ENCODE measurements at places on chromosomes 4 and X.

DNA sequence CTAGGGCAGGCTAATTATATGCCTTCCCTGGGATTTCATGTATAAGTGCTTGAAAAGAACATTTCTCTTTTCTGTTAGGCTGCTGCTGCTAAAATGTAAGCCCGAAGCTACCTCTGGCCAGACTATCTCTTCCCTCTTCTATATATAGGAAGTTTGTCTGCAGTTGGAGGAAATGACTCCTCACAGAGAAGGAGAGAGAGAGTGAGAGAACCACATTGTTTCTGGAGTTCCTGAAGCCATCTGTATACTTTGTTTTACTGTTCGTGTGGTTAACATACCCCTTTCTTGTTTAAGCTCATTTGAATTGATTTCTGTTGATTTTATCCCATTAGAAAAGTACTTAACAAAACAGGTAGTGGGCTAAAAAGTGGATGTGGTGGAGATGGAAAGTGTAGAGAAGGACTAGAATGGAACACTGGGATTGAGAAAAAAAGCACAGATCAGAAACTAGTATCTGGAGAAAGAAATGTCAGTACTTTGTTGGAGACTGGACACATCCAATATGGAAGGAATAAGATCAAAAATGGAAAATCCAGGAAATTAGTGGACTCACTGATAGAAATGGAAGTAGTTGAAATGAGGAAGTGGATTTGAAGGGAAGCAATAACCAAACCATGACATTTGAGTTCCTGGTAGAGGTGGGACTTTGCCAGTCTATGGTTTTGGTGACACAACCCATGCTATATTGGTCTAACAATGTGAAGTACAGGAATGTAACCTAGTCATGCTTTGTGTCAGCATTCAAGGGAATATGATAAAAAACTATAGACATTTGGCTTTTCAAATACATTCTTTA lies 112.6 kb downstream of the TMA16 start:
- DNase-seq, result no peak

DNA sequence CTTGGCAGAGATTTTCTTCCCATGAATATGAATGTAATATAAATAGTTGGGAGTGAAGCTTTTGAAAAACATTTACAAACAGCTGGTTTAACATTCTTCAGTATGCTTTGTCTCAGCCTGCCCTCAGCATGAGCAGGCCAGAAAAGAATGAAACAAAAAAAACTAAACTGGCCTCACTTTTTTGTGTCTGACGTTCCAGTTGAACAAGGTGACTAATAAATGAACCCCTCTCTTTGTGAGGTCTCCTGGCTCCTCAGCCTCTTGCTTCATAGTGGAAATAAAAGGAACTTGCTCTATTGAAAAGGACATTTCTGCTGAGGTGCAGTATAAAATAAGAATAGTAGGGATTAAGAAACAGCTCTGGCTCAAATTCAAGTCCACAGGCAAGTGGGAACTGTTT lies 9.4 kb downstream of the CHST7 start:
- DNase-seq, result no peak

GRCh38 chrX:14006540-14006939 lies 23.2 kb downstream of the GEMIN8 start:
- no peak for DNase-seq

DNA sequence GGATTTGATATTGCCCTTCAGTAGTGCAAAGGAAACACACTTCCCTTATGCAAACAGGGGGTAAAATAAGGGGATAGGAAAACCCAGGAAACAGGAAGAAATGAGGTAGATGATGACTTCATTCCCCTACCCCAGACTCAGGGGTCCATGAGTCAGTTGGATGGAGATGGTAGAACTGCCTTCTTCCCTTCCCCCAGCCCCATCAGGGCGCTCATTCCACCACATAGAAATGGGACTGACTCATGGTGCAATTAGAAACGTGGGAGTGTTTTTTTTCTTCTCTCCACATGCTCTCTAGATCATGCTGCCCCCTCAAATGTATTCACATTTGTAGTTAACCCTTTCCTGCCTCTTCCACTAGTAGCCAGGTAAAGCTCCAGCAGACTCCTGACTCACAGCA lies 23.1 kb upstream of the ARMCX2 start:
- DNase-seq, result no peak

- DNase-seq, result no peak
Observed at GRCh38 chr4:183254162-183254561, 65.9 kb downstream of the CLDN22 start.

- DNase-seq, result no peak
Observed at GRCh38 chr4:102537269-102537668, 36.1 kb downstream of the NFKB1 start.

GRCh38 chr4:7516096-7516772 lies 81.5 kb upstream of the PSAPL1 start:
- DNase-seq, result no peak

Measured in hypothalamus (tissue), 51 donors.